CD4-positive, alpha-beta T cell treated with Interferon gamma for 1 hour (primary cell): ENCODE measurements at places on chromosomes 12 and 14.

DNA sequence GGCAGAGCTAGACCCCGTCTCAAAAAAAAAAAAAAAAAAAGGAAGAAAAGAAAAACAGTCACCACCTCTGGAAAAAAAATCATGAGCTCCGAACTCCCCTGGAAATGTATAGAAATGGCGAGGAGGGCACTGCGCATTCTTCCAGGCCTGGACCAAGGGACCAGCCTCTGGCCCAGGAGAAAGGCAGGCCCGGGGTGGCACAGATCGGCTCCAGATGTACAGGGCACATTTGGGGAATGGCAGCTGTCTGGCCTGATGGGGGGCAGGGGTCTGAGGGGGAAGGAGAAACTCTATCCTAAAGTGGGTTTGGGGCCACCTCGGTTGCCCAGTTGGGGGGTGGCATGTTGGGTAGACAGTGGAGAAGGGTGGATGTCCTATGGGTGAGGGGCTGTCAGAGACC is 46.0 kb upstream of the EML1 start:
- DNase-seq, result no peak

DNA sequence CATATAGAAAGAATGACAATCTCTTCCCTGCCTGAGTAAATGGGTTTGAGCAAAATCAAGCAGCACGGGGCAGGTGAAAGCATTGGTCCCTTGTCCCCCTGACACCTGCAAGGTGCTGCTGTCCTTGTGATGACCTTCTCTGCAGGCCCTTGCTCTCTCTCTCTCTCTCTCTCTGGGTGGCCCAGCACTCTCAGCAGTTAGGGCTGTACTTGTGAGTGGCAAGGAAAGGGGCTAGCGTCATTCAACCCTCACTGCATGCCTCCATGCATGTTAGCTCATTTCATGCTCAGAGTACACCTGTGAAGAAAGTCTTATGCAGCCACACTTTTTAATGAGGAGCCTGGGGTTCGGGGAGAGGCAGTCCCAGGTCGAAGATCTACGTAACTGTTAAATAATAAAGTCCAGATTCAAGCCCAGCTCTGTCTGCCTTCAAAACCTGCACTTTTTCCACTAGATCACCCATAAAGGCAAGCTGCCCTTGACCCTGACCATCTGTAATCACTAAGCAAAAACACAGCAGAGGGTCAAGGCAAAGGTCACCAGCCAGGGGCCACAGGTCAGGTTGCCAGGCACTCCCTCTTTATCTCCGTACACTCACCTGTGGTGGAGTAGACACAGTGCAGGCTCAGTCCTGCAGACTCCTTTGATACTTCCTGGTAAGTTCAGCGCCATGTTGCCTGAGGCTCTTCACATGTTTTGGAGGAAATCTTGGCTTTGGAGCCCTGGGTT is 44.9 kb upstream of the CLMN start:
- DNase-seq, result no peak

DNA sequence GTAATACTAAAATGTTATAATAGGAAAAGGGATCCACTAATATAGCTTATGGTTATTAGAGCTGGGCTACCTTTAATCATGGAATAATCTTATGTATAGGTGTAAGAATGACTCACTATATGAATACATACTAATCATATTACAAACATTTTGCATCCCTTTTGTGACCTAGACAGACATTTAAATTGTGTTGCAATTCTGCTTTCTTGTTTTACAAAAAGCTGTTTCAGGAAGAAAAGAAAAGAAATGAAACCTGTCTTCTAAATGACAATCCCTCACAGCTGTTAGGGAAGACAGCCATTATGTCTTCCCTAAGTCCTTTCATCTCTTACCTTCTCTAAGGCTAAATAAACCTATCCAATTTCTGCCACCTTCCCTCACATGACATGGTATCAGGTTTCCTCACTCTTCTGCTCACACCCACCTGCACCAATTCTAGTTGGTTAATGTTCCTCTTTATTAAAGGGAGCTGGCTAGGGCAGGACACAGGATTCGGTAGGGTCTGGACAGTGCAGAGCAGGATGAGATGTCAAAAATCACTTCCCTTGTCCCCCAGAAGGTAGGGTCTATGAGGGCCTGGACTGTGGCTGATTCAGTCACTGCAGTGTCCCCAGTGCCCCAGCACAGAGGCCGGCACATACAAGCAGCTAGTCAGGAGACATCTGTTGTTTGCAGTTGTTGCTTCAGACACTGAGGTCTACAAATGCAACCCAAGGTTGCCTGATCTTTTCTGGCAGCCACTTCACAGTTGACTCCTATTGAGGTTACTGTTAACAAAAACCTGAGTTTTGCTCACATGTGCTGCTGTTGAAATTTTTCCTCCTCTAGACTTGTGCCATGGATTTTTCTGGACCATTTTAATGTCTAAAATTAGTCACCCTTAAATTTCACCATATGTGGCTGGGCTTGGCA is 3.7 kb downstream of the DHRS7 start:
- DNase-seq, result no peak

DNA sequence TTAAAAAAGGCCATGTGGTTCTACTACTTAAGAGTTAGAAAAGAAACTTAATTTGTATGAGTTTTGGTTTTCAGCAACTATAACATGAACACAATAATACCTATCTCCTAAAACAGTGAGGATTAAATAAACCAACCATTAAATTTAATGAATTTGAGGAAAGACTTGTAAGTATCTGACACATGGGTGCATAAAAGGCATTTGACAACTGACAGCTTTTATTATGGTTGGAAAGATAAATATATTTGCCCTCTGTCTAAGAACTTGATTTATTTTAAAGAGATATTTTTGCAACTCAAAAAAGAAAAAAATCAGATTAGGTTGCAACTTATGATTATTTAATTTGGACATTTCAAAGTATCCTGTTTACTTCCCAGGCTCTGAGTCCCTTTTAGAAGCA is 217.9 kb upstream of the EEA1 start:
- DNase-seq, result no peak

DNA sequence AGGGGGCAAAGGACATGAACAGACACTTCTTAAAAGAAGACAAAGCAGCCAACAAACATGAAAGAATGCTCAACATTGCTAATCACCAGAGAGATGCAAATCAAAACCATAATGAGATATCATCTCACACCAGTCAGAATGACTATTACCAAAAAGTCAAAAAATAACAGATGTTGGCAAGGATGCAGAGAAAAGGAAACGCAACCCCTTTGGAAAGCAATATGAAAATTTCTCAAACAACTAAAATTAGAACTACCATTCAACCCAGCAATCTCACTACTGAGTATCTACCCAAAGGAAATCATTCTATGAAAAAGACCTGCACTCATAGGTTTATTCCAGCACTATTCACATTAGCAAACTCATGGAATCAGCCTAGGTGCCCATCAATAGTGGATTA is 25.6 kb downstream of the MDM1 start:
- DNase-seq, result no peak

- DNase-seq, result no peak
Measured at GRCh38 chr12:53975479-53976152, 862 bp upstream of the HOTAIR start.

DNA sequence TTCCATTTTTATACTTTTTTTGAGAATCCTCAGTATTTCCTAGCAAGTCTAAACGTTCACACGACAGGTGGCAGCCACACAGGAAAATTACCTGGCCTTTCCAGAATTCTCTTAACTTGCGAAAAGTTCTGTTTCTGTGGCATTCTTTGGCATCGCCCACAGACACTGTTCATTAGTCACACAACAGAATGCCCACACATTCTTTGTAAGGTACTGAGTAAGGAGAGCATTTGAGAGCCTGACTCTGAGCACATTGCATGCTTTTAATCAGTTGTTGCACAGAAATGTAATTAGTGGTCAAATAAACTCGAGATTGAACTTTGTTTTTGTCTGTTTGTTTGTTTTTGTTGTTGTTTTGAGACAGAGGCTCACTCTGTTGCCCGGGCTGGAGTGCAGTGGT is 52.4 kb downstream of the LMNTD1 start:
- no peak for DNase-seq

GRCh38 chr12:851913-852312 is 97.6 kb downstream of the RAD52 start:
- DNase-seq, result no peak

DNA sequence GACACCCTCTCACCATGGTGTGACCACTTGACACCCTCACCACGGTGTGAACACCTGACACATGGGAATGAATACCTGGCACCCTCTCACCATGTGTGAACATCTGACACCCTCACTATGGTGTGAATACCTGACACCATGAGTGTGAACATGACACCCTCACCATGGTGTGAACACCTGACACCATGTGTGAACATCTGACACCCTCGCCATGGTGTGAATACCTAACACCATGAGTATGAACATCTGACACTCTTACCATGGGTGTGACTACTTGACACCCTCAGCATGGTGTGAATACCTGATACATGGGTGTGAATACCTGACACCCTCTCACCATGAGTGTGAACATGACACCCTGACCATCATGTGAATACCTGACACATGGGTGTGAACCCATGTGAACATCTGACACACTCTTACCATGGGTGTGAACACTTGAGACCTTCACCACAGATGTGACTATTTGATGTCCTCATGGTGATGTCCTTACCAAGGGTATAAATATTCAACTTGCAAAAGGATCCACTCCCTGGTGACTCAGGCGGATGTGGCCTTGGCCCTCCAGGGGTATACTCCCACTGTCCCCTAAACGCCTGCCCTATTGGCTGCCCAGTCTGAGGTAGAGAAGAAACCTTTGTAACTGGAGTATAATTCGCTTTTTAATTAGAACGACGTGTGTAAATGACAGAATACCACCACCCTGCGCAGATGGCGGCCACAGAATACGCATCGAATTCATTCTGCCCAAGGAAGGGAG is 29.1 kb downstream of the RFLNA start:
- DNase-seq, result peak; percentile 16

- peak; percentile 67 for DNase-seq
Measured at GRCh38 chr14:61503167-61503801, 181.9 kb downstream of the PRKCH start.

GRCh38 chr12:119594399-119594730 is 791 bp downstream of the TMEM233 start:
- no peak for DNase-seq

- DNase-seq, result no peak
Measured at GRCh38 chr12:5798242-5799015, 146.6 kb downstream of the ANO2 start.

- DNase-seq, result no peak
Measured at GRCh38 chr12:92139634-92140150, 6.0 kb downstream of the BTG1 start.

GRCh38 chr14:95498622-95499353 is 17.7 kb downstream of the SYNE3 start:
- DNase-seq, result no peak

- no peak for DNase-seq
Measured at GRCh38 chr14:31944256-31945073, 132.6 kb upstream of the ARHGAP5 start.

- DNase-seq, result peak; percentile 63
Measured at GRCh38 chr14:91349481-91350074, 68.0 kb downstream of the CCDC88C start.

DNA sequence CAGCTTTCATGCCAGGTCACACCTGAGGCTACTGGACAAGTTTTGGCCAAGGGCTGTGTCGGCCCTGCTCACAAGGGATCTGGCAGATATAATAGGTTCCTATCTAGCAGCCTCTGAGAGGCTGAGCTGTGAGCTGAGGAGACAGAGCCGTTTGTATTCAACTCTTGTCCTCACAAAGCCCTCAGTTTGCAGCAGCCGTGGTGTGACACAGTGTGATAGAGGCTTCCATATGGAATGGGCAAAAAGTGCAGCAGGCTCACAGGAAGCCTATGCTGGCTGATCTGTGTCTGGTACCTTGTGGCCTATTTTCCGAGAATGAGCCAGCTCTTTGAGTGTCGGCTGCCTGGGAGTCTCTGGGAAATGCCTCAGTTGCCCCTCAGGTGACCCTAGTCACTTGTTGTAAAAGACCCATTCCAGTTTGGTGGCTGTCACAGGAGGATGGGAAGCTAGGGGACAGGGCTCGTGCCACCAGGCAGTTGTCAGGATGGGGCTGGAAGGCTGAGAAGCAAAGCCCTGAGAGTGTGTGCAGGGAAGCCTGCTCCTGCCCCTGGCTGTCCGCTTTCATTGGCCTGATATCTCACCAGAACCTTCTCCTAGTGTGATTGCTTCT is 16.1 kb downstream of the VRTN start:
- DNase-seq, result no peak

DNA sequence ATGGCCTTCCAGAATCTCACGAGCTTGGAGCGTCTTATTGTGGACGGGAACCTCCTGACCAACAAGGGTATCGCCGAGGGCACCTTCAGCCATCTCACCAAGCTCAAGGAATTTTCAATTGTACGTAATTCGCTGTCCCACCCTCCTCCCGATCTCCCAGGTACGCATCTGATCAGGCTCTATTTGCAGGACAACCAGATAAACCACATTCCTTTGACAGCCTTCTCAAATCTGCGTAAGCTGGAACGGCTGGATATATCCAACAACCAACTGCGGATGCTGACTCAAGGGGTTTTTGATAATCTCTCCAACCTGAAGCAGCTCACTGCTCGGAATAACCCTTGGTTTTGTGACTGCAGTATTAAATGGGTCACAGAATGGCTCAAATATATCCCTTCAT is 92.2 kb downstream of the FLRT2 start:
- DNase-seq, result no peak

DNA sequence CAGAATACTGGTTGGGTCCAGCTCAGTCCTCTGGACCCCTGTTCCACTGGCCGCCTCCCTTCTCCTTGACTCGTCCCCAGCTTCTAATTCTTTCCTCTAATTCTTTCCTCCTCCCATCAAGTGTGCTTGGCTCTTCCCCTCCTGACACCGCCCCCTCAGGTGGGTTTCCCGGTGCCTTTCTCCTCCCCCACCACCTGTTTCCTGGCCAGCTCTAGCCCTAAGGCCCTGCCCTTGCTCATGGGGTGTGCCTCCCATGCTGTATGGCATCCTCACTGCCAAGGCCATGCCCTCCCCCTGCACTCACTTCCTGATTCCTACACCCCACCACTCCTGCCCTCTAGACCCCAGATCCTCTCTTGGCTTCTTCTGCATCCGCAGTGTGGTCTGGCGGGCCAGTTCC is 12.1 kb upstream of the EML1 start:
- DNase-seq, result no peak

- no peak for DNase-seq
Measured at GRCh38 chr14:74619672-74620131, 7.7 kb upstream of the LTBP2 start.

DNA sequence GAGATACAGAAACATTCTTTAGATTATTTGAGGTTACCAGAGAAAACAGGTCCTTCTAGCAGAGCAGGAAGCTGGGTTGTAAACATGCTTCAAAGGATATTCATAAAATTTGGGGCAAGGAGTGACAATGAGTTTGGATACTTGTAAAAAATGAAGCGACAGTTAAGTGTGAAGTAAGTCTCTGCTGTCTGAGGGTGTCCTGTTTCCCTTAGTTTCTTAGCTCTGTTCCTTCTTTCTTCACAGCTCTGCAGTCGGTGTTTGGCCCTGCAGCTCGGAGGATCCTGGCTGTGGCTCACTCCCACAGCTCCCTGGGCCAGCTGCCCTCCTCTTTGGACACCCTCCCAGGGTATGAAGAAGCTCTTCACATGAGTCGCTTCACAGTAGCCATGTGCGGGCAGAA is 10.8 kb downstream of the TMEM52B start:
- no peak for DNase-seq

- DNase-seq, result no peak
Measured at GRCh38 chr12:80222261-80222660, 122.9 kb downstream of the OTOGL start.
